ENCODE measurements at places on chromosomes 3 and 15. TPM values are rescaled to one million over a fixed set of nuclear protein-coding genes. Genes with fewer than 3 reads are reported as not detected.

TBC1D5 gene
- 99.5 TPM for total RNA-seq

- no peak for DNase-seq
Measured at GRCh38 chr3:4888913-4889846, 90.1 kb upstream of the BHLHE40 start.

DNA sequence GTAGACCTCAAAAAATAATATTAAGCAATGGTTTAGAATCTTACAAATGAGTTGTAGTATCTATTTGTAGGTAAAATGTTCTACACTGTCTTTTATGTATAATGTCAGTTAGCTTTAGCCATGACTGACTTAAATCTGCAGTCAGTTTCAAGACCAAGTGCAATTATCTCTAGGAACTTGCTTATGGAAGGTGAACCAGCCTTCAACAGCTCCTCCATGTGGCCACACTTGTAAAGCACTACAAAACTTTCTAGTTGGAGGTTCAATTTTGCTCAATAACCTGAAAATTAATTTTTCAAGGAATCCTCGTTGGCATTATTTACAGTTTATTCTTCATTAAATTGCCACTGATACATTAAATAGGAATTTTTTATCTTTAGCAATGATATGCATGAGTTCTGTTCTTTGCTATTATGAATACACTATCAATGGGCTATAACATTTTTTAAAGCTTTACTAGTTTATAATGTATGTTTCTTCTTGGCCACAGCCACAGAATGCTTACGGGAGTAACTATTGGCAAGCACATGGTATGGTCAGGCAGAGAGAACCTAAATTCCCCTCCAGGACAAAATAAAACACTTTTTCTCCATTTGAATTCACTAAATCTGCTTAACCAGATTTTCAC, 315.3 kb upstream of the UBE2E2 start:
- DNase-seq: peak; percentile 5

DNA sequence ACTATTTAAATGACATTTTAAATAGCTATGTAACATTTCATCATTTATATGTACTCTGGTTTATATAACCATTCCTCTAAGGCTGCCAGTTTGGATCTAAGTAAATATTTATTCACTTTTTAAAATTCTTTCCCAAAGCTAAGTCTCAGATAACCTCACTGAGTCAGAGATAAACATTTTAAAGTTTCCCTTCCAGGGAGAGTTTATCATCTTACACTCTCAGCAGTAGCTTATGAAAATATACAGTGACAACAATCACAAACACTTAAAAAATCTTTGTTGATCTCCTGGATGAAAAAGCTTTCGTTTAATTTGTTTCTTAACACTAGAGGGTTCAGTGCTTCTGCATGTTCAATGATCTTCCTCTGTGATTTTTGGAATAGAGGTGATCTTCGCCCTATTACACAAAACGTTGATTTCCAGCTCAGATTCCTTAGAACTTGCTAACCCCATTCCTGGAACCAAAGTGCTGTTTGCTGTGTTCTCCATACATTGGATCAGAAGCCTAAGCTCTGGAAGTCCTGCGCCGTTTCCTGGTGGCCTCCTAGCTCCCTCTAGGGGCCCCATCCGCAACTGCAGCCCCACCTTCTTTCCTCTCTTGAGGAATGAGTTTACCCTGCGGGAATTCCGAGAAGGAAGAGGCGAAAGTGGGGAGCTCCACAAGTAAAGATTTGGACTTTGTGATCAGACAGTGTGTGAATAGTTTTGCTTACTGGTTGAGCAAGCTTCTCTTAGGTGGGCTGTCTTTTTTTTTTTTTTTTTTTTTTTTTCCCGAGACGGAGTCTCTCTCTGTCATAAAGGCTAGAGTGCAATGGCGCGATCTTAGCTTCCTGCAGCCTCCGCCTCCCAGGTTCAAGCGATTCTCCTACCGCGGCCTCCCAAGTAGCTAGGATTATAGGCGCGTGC, 29.3 kb upstream of the SACM1L start:
- peak; percentile 75 for DNase-seq

SCN5A gene
- total RNA-seq: 1.7 TPM

PLSCR4 gene
- total RNA-seq: 13.7 TPM

FBXO40 gene
- total RNA-seq: not detected

SST gene
- not detected for total RNA-seq

DNA sequence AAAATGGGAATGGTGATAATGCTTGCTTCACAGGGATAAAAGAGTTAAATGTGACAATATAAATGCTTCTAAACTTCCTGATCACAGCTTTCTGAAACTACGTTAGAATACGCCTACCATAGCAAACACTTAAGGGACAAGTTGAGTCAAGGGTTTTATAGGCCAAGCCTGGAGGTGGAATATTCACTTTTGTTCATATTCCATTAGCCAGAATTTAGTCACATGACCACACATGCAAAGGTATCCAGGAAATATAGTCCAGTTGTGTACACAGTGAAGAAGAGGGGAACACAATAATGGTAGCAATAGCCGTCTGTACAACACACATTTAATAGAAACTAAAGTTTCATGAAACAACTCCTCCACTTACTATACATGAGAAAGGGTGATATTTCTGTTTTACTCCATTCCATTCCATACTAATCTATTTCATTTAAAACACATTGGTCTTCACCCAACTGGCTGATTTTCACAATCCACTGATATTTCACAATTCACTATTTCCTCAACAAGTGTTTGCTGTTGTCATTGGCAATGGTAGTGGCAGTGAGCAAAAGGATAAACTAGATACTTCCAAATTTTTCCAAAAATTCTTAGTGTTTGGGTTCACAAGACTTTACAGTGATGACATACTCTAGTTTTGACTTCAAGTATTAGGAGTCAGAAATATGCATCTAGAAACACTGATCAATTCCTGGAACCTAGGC, 270.9 kb downstream of the ERC2 start:
- no peak for DNase-seq

- DNase-seq: no peak
Measured at GRCh38 chr3:59436164-59436958, 386.5 kb upstream of the CFAP20DC start.

GRCh38 chr3:187960820-187961219, 193.1 kb upstream of the LPP start:
- no peak for DNase-seq

CAPN3 gene
- not detected for total RNA-seq

DNA sequence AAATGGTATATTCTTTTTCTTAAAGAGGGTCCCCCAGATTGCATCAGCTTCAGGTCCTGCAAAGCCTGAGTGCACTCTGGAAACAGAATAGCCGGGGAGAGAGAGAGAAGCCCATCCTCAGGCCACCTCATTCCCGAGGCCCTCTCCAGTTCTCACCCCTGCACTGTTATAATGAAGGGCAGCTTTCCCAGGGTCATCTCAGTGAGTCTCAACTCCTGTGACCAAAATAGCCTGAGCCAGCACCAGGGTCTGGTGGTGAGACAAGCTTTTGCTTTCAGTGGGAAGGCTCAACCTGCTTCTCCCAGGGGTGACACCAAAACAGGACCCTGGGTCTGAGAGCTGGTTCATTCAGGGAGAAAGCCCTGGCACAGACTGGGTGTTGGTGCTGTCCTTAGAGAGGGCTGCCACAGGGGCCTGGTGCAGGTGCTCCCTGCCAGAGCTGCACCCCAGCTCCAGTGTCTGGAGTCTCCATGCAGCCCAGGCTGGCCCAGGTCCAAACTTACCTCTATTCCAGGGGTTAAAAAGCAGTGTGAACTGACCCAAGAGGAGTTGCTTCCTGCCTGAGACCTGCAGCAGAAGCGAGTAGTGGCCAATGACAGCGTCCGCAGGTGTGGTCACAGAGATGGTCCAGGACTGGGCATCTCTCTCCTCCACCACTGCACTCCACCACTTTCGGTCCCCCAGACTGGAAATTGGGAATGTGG, 6.1 kb downstream of the EPB42 start:
- DNase-seq: no peak

DNA sequence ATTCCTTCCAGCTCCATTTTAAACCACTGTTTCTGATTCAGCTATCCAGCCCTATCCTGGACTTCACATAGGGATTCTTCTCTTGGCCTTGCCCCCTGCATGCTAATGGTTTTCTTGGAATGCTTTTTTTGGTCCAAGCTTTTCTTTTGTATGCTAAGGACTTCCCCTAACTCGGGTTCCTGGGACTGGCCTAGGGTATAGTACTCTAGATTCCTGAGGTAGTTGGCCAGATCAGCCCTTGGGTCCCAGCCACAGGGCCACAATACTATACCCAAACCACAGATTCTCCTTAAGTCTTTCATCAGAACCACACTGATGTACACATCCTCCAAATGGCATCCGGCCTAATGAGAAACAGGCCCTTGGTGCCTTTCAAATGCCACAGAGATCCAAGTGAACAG, 2.8 kb downstream of the FYCO1 start:
- no peak for DNase-seq

MED12L gene
- total RNA-seq: 0.12 TPM

All from A172 (cell line).